ENCODE measurements at places on chromosomes 2 and 18. TPM values are rescaled to one million over a fixed set of nuclear protein-coding genes. Genes with fewer than 3 reads are reported as not detected.

DNA sequence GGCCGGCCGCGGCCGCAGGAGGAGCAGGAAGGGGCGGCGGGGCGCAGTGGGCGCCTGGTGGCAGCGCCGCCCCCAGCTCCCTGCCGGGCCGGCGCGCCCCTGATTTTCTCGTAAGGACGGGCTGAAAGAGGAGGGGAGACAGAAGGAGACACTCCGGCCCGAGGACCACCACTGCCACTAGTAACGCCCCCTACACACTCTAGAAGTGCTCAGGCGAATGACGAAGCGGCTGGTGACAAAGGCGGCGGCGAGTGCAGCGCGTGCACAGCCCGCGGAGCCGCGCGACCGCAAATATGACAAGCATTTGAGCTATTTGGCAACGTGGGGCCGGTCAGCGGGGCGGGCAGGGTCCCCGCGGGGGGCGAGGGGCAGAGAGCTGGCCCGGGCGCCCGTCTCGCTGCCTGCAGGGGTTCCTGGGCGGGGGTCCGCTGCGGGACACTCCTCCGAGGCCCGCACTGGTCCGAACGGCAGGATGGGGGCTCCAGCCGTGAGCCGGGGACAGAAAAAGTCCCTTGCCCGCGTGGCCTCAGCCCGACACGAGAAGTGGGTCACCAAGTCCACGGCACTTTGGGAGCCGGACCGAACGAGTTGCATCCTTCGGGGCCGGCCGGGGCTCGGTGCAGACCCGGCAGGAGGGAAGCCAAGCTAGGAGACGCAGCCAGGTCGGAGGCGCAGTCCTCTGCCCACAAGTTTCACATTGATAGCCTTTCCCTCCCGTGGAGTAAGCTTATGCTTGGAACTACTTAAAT, 524 bp upstream of the SERTAD2 start:
- peak; percentile 52 for DNase-seq

GRCh38 chr2:165901620-165902298, 51.8 kb downstream of the TTC21B start:
- no peak for DNase-seq

GRCh38 chr18:56662902-56663301, 11.7 kb downstream of the WDR7 start:
- no peak for DNase-seq

- no peak for DNase-seq
Observed at GRCh38 chr18:32264401-32264800, 74.6 kb downstream of the MEP1B start.

DNA sequence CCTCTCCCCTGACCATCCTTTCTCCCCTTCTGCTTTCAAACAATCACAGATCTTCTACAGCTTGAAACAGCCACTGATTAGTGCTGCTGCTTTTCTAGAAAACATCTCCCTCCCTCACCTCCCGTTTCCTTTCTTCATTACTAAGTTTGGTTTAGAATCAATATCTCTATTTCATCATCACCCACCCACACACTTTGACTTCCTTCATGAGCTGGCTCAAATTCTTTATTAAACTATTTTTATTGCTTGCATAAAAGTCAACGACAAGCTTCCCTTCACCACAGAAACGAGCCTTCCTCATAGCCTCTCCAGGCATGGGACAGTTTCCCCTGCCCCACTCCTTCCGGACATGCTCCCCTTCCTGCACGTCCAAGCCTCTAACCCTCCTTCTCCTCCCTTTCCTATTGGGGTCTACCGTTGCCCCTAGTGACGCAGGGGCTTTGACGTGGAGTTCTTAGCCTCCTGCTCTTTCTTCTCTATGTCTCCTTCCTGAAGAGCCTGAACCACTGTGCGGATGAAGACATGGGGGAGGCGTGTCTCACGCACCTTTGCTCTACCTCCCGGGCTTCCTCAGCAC, 172.0 kb downstream of the AFF3 start:
- no peak for DNase-seq

GRCh38 chr18:48925491-48925780, 25.3 kb downstream of the SMAD7 start:
- DNase-seq, result no peak

DNA sequence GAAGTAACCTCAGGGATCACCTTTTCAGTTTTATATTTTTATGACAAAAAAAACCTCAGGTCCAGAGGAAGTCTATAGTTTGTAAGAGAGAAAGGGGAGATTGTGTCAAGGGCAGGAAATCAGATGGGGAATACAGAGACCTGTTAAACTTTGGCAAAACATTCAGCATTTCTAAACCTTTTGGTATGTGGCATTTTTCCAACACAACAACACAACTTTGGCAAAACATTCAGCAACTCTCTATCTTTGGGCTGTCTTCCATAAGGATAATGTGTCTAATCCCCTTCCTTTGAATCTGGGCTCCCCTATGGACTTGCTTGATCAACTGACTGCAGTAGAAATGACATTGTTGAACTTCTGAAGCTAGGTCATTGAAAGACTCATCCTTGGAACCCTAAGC, 220.6 kb upstream of the CCDC68 start:
- DNase-seq, result no peak

DNA sequence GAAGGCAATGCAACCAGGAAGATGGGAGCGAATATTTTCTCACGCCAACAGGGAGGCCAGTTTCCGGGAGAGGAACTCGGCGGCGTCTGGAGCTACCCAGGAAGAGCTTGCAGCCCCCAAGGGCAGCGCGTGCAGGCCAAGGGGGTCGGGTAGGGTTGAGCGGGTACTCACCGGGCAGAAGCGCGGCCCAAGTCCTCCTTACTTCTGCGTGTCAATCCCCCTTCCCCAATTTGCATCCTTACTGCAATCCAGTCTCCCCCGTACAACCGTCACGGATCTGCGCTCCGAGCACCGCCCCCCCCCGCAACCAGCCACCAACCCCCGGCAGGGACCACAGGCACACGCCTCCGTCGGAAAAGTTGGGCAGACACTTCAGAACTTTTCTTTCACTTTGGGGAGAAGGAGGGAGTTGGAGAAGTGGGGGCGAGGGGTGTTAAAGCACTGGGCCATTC, 1.3 kb downstream of the ATP8B1 start:
- DNase-seq, result no peak

GRCh38 chr2:205688417-205689200, 6.3 kb downstream of the NRP2 start:
- no peak for DNase-seq

DNA sequence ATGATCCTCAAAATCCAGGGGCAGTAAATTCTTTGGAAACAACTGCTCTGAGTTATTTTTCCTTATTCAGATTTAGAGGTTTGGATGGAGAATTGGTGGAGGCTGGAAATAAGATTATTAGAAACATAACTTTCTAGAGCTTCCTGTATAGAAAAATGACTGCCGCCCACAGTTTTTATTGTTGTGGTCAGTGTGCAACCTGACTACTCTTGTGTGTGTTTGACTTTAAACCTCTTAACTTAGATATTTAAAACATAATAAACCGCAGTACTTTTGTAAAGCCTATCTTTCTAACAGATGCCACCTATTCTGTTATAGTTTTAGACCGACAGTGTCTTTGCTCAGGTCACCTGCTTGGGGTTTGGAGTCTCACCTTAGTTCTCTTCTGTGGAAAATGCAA, 115.4 kb upstream of the BCL2L11 start:
- DNase-seq, result no peak

DNA sequence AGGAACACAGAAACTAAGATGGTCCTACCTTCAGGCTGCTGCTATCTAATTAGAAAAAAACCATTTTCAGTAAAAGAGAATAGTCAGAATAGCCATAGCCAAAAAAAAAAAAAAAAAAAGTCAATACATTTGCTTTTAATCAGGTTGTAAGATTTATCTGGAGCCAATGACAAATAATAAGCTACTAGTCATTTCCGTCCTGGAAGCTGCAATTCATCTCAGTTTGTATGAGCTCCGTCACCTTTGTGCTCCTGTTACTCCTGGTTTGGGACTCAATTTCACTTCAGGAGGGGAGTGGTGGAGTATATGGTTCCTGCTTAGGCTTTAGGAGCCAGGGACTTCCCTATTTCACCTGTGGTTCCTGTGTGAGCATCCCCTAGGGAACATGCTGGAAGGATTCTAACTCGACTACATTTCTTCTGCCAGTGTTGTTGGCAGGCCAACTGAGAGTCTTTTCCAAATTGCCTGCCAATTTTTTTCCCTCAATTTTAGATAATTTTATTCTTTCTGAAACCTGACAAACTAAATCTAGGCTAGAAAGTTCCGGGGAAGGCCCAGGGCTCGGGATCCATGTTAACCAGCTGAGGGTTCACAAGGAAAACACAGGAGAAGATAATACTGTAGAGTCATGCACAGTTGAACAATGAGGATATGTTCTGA, 481.8 kb downstream of the DLGAP1 start:
- no peak for DNase-seq

DNA sequence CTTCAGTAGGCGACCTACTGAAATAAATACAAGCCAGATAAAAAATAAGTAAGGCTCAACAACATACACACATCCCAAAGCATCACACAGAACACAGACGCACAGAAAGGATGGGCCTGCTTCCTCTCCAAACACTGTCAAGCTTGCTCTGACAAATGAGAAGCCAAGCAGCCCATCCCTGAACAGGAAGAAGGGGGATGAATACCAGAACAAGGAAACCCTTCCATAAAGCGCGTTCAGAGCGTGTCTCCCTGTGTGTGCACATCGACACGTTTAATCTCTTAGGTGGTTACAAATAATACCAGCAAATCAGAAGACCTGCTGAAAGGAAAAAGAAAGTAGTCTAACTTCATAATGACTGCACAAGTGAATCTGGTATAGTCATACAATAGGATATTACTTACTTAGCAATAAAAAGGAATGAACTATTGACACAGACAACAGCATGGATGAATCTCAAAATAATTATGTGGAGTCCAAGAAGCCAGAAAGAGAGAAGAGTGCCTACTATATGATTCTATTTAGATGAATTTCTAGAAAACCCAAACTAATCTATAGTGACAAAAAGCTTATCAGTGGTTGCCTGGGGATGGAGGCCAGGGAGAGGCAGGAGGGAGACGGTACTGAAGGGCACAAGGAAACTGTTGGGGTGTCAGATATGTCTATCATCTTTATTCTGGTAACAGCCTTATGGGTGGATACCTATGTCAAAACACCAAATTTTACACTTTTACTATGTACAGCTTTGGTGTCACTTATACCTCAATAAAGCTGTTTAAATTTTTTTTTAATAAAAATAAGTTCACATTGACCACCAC, 26.8 kb downstream of the MBOAT2 start:
- DNase-seq, result no peak

DNA sequence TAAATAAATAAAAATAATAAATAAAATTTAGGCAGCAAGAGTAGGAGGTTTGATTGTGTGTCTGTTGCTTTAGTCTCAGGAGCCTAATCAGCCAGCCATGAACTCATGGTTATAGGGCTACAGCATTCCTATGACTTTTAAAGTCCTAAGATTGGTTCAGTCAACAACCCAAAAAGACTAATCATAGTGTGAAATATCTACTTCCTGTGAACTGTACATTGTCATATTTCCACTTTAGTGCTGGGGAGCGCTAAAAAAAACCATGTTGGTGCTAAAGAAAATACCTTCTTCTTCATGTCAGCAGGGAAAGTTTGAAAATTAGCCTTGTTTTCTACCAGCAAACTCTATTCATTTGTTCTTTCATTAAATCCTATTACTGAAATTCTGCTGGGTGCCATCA, 521.6 kb downstream of the RNF144A start:
- no peak for DNase-seq

- no peak for DNase-seq
Observed at GRCh38 chr2:3039188-3040065, 338.2 kb downstream of the EIPR1 start.

DNA sequence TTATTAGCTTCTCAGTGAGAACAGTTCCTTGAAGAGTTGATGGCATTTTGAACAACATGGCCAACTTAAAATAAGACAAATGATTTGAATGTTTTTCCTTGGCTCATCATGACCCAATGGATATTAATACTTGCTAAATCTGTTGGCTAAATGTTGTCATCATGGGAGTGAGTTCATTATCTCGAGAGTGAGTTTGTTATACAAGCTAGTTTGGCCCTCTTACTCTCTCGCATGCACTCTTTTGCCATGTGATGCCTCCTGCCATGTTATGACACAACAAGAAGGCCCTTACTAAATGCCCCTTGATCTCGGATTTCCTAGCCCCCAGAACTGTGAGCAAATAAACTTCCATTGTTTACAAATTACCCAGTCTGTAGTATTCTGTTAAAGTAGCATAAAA, 22.9 kb upstream of the SANBR start:
- no peak for DNase-seq

DNA sequence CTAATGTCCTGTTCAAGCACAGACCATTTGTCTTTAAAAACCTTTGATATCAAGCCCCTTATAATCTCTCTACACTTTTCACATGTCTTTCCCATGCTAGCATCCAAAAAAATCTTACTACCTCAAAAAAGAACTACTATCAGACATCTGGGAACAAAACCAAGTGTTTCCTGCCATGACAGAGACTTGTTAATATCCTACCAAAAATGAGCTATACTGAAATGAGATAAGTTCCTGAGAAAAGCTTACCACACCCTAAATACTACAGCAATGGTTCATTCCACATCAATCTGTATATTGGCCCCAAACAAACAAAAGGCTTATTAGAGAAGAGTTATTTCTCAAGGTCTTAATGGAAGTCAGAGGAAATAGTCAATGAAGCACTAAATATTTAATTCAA, 230.1 kb downstream of the DYM start:
- no peak for DNase-seq

- no peak for DNase-seq
Observed at GRCh38 chr2:167582619-167583018, 664.8 kb downstream of the STK39 start.

DNA sequence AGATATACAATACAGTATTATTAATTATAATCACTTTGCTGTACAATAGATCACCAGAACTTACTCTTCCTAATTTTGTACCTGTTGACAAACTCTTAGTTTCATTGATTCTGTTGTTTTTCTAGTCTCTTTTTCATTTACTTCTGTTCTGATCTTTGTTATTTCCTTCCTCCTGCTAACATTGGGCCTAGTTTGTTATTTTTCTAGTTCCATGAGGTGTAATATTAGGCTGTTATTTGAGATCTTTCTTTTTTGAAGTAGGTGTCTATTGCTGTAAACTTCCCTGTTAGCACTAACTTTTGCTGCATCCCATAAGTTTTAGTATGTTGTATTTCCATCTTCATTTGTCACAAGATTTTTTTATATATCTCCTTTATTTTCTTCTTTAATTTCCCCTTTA, 55.1 kb downstream of the LIMS1 start:
- DNase-seq, result no peak

GRCh38 chr2:29115797-29116781, 874 bp downstream of the CLIP4 start:
- peak; percentile 74 for DNase-seq

DNA sequence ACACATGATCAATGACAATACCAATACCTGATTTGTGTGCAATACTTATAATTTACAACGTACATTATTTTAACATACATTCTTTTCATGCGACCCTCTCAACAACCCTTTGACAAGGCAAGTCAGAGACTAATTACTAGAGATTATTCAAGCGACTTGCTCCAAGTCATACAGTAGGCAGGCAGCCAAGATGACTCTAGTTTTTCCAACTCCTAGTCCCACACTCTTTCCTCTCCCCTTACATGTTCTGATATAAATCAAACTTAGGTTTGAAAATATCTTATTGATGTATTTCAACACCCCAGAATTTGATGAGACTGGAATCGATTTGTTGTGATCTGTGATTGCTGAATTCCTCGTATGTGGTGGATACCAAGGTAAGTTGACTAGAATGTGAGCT, 8.0 kb upstream of the CYP27C1 start:
- DNase-seq, result no peak

Gene SNRPD1
- 164 TPM for total RNA-seq

Gene SERPINB10
- total RNA-seq, result not detected

Gene MOGAT1
- 0.18 TPM for total RNA-seq

Gene MC4R
- total RNA-seq, result not detected

Gene ACYP2
- total RNA-seq, result 4.3 TPM

Gene NEU4
- 3.2 TPM for total RNA-seq

Gene MATN3
- total RNA-seq, result not detected

Gene LIMS4
- total RNA-seq, result 0.21 TPM
